ENCODE measurements at places on chromosomes 5 and 9.
A peak's percentile ranks its signal among the peaks of the same experiment; 100 is the strongest.

DNA sequence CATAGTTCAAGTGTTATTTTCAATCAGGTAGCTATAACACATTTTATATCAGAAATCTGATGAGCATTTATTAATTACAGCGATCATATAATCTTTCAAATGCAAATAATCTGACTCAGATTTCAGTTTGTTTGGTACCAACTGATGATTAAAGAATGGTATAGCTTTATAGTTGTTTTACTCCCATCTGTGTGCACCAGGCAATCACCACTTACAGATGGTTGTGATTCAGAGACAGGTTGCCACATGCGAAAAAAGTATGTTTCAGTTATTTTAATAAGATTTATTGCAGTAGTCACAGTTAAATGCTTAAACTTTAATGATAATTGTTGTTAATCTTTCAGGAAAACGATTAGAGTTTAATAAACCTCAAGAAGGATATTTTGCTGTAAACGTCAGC lies 155.1 kb upstream of the ARRDC3 start:
- DNase-seq: no peak

GRCh38 chr5:1555808-1556731 lies 32.3 kb upstream of the LPCAT1 start:
- no peak for DNase-seq

GRCh38 chr9:73896061-73896460 lies 601.1 kb upstream of the RORB start:
- DNase-seq: no peak

DNA sequence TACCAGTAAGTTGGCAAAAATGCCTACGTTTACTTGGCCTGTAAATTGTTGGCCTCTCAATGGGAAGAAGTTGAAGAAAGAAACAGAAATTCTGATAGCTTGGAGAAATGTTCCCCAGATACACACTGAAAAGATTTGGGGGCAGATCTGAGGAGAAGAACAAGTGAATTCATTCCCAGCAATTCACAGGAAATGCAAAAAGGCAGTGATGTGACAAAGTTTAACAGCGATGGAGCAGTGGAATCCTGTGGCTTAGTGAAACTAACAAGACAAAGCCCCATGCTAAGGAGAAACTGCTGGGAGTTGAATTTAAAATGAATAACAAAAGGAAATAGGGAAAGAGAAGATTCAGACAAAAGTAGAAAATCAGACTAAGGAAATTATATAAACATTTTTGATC lies 213.2 kb upstream of the EDIL3 start:
- no peak for DNase-seq

DNA sequence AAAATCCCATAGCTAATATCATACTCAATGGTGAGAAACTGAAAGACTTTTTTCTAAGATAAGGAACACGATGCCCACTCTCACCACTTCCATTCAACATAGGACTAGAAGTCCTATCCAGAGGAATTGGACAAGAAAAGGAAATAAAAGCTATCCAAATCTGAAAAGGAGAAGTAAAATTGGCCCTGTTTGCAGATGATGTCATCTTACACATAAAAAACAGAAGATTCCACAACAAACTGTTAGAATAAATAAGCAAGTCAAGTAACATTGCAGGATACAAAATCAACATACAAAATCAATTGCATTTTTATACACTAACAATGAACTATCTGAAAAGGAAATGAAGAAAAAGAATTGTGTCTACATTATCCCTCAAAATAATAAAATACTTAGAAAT lies 308.0 kb downstream of the MCTP1 start:
- DNase-seq: no peak

- no peak for DNase-seq
These were observed 72.2 kb downstream of the PCDH1 start for GRCh38 chr5:141805874-141806595.

DNA sequence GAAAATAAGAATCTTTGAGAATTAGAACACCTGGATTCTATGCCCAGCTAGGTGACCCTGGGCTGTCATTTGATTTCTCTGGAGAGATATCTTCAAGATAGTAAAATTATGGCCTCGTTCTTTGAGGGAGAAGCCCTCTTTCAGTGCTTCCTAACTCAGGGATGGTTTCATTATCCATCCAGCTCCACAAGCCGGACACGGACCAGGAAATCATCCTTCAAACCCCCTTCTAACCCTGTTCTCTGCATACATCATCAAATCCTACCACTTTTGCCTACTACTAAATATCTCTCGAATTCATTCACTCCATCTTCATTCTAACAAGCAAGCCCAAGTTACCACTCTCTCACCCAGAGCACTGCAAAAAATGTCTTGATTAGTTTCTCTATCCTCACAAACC lies 57.2 kb downstream of the MAPKAP1 start:
- no peak for DNase-seq

DNA sequence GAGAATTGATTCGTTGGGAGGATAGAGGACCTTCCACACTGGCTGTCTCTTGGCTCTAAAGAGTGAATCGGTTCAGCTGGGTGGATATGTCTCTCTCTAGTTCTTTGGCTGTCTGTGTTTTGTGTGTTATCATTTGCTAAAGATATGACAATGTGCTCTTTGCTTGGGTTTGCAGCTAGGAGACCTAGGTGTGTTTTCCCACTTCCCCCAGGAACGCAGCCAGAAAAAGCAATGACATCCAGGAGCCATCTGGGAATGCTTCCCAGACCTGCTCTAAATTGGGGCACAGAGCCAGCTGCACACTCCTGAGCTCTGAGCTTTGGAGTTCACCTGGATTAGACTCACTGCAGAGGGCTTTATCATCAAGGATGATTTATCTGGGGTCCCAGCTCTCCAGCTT lies 12.8 kb upstream of the PDZD2 start:
- DNase-seq: no peak

- DNase-seq: peak; percentile 10
These were observed at the start of gene KCNT1 for GRCh38 chr9:135701959-135702721. TSS of gene KCNT1 (plus strand) at chr9:135702185. CDS start at chr9:135702259, 74 bp downstream.

- DNase-seq: no peak
These were observed 260.4 kb downstream of the ARL15 start for GRCh38 chr5:54049963-54050362.

- no peak for DNase-seq
These were observed 338.9 kb downstream of the CDH12 start for GRCh38 chr5:22514231-22514630.

GRCh38 chr5:6961837-6962635 lies 248.8 kb downstream of the TENT4A start:
- DNase-seq: no peak

DNA sequence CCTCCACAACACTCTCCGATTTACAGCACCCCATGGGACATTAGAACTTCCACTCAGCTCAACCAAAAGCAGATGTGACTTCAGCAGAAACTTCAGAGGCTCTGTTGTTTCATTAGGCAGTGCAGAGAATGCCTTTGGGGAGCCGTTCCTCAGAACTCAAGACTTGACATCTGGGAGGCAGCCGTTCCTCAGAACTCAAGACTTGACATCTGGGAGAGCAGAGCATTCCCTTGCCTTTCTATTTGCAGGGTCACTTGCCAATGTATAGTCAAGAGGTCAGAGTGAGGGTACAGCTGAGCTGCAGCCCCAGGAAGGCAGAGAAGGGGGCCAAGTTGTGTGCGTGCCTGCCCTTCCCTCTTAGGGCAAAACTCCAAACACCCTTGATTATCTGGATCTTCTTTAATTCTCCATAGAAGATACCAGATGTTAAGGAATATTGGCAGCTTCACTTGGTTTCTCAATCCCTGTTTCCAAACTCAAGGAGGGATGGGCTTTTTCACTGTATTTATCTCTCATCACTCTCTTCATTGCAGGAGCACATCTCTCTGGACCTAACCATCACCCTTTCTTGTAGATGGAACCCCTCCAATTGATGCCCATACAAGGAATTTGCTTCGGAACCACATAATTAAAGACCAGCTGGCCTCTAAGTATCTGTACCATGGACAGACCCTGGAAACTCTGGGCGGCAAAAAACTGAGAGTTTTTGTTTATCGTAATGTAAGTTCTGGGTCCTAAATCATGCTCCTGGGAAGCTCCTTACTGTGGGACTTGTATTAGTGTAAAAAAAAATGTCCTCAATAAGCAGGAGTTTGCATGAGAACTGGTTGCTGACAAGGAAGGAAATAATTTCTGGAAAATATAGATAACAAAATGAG lies 25.6 kb downstream of the TGFBI start:
- DNase-seq: no peak
